ENCODE measurements at places on chromosomes 16 and 17.

- no peak for DNase-seq
Observed at GRCh38 chr16:66491716-66492064, 58.2 kb downstream of the TK2 start.

GRCh38 chr17:7839190-7839875 lies 5.3 kb downstream of the KDM6B start:
- DNase-seq = no peak

GRCh38 chr16:2155977-2156848 lies 631 bp downstream of the TRAF7 start:
- no peak for DNase-seq

- no peak for DNase-seq
Observed at GRCh38 chr17:60941028-60941427, 263.4 kb downstream of the BCAS3 start.

DNA sequence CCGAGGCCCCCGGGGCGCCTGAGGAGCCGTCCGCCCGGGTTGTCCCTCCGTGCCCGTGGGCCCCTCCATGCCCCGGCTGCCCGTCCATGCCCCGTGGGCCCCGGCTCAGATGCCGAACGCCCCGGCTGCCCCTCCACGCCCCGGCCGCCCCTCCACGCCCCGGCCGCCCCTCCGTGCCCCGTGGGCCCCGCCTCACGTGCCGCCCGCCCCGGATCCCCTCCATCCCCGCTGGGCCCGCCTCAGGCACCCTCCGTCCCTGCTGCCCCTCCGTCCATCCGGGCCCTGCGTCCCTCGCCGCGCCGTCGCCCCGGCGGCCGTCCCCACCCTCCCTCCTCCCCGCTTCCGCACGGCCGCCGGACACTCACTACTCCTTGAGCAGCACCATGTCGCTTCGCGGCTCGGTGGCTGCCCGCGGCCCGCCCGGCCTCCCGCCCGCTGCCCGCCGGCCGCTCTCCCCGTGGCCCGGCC lies 382 bp downstream of the PITPNA start:
- DNase-seq = no peak

DNA sequence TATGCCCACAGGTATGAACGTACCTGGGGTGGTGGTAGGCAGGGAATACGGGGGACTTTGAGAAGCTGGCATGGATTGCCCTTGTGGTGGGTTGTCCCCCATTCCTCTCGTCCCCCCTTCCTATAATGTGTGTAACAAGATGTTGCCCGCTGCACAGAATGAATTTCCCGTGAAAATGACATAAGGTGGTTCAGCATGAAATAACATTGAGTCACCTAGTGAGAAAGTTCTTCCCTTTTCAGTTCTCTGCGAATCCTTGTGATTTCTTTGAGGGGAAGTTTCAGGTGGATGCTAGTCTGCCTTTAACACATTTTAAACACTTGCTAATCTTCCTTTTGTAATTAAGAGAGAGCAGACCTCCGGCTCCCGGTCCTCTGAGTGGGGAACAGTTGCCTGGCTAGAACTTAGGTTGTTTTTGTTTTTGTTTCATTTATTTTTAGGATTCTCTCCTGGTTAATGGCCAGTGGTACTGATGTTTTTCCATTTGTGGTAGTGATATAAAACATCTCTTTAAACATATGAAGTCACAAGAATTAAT lies 58.9 kb downstream of the RAP1GAP2 start:
- no peak for DNase-seq
